ENCODE measurements at places on chromosomes 7 and 10.

DNA sequence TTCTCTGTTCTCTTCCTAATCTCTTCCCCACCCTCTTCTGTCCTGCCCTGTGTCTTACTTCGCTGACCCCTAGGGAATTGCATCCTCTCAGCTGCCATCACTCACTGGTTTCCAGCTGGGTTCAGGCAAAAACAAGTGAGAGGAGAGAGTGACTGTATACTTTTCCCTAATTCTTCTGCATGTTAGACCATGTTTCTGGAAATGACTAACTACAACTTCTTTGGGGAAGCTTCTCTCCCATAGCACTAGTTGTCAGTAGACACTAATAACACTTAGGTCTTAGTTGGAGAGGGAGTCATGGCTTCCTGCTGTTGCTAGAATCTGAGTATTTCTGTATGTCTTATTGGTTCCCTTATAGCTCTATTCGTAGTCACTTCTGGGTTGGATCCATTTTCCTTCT lies 299.0 kb upstream of the FZD1 start:
- DNase-seq, result no peak

GRCh38 chr10:96133135-96133534 lies 3.0 kb downstream of the ZNF518A start:
- no peak for DNase-seq

- no peak for DNase-seq
Observed at GRCh38 chr10:59167512-59167911, 8.9 kb upstream of the PHYHIPL start.

GRCh38 chr10:59580026-59580863 lies 129.4 kb downstream of the SLC16A9 start:
- DNase-seq, result no peak

GRCh38 chr10:129968853-129969183 lies 4.7 kb upstream of the EBF3 start:
- DNase-seq, result no peak

GRCh38 chr7:28202222-28202621 lies 21.6 kb upstream of the JAZF1 start:
- no peak for DNase-seq

DNA sequence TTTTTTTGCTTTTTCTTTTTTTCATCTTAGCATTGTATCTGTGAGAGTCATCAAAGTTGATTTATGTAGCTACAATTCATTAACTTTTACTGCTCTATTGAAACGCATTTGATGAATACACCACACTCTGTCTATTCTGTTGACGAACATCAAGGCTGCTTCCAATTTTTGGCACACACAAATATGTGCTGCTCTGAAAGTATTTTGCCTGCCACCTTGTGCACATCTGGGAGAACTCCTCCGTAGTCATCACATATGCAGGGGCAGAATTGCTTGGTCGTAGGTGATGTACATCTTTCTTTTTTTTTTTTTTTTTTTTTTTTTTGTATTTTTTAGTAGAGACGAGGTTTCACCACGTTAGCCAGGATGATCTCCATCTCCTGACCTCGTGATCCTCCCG lies 796.8 kb downstream of the KCNMA1 start:
- no peak for DNase-seq

- no peak for DNase-seq
Observed at GRCh38 chr7:68547799-68548198, 1050.5 kb upstream of the AUTS2 start.

DNA sequence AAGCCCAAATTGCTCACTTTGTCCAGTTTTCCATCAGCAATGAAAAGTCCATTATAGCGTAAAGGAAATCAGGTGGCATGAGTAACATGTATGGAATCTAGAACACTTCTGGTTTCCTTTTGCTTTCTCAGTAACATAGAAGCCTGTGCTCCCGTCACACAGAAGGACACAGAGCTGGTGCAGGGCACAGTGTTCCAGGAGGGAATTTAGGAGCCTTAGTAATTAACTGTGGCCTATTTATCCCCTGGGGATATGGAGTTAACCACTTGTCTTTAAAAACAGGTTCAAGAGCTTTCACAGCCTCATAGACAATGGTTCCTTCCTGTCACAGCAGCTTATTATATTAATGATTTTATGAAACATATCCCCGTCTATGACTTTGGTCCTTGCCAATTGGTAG lies 189.9 kb downstream of the NEBL start:
- no peak for DNase-seq

- DNase-seq, result no peak
Observed at GRCh38 chr7:46209611-46210388, 288.7 kb upstream of the IGFBP3 start.

- DNase-seq, result no peak
Observed at GRCh38 chr10:68938117-68938516, 17.9 kb upstream of the DDX21 start.

DNA sequence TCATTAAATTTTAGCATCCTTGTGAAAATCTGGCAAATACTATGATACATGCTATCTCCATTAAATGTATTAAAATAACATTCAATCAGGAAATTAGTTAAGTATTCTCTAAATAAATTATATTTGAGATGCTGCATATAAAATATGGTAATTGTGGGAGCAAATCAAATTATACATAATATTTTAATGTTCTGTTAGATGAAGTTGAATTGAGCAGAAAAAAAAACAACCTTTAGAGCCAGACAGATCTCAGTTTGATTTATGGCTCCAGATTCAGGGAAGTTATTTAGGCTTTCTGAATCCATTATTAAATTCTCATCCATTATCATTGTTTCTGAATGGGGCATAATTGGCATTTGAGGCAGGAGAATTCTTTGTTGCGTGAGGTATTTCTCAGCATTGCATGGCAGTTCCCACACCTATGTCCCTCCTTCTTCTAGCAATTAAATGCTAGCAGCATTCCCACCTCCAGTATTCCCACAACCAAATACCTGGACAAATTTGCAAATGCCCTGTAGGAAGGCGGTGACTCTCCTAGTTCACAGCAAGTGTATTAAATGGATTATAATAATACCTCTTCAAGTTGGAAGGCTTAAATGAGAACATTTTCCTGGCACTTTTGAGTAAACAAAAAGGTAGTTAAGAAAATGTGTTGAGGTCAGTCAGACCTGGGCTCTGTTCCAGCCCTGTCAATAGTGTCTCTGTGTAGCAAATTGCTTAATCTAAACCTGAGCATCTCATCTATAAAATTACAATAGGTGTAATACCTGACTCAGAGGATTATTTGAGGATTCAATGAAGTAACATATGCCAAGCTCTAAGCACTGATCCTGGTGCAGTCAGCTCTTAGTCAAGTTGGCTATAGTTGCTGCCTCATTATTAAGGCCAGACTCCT lies 108.9 kb downstream of the RNLS start:
- peak; percentile 61 for DNase-seq

- DNase-seq, result no peak
Observed at GRCh38 chr10:102705531-102705930, 8.7 kb downstream of the ARL3 start.

DNA sequence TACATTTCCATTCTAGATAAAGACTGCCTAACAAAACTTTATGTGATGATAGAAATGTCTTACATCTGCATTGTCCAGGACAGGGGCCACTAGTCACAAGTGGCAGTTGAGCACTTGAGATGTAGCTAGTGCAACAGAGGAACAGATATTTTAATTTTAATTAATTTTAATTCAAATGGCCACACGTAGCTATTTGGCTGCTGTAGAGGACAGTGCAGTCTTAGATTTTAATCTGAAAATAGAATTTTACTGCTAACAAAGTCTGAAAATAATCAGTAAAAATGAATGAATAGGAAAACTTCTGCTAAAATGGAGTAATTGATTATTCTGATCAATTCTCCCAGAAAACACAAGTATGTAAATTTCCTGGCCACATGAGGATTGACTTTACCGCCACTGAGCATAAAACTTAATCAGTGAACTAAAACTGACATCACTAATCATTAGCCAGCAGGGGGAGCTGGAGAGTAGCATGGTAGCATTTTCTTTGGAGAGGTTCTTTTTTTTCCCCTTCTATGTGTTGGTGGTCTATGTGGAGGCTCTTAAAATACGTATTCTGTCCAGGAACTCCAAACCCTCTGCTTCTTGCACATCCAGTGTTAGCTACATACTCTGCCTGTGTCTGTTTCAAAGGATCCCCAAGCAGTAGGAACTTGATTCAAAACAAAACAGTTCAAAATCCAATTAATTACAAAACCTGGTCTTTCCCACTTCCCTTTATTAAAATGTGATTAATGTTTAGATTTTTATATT lies 52.1 kb downstream of the TSPAN12 start:
- peak; percentile 60 for DNase-seq

DNA sequence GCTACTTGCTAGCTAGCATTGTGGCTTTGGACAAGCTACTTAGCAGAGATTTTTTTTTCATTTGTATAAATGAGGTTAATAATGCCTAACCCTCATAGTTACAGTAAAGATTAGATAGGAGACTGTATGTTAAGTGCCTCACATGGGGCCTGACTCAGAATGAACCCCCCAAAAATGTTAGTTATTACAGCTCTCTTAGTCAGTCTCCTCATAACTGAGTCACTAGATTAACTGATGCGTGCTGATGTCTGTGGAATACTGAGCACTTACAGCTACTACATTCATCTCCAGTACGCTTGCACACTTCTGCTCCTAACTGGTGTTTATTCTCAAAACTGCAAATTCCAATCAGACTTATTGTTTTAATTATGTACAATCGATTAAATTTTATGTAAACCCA lies 315.3 kb downstream of the SNX13 start:
- no peak for DNase-seq

DNA sequence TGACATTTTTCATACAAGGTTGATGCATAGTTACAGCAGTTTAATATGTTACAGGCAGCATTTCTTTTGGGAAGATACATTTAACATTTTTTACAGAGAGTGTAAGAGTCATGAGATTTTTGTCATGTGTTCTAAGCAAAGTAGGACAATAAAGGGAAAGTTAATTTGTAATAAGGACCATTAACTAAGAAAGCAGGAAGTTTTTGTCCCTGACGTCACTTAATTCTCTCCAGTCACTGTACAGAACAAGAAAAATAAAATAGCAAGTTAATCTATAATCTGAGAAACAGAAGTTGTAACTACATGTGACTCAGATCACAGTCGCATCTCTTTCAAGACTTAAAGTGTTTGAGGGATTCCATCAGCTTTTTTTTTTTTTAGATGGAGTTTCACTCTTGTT lies 49.5 kb upstream of the CAPZA2 start:
- no peak for DNase-seq

- no peak for DNase-seq
Observed at GRCh38 chr7:6636741-6637543, at the start of gene ZNF316. ZNF316 (plus strand) TSS chr7:6637318; CDS start chr7:6642410, 5,092 bp downstream.

DNA sequence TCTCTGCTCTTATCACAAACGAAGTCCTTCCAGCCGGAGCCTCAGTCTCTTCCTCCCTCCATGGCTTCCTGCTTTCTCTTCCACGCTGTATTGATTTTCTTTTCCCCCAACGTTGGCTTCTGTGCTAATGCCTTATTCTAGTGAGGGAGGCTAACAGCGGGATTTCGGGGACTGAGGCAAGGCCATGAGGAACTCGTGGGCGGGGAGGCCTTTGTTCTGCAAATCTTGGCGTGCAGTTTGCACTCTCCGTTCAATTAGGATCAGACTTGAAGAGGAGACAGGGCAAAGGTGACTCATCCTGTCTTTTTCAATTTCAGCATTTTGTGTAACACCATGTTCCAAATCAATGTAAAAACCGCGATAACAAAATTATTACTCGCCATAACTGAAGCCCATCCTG lies 25.3 kb downstream of the EN2 start:
- no peak for DNase-seq

DNA sequence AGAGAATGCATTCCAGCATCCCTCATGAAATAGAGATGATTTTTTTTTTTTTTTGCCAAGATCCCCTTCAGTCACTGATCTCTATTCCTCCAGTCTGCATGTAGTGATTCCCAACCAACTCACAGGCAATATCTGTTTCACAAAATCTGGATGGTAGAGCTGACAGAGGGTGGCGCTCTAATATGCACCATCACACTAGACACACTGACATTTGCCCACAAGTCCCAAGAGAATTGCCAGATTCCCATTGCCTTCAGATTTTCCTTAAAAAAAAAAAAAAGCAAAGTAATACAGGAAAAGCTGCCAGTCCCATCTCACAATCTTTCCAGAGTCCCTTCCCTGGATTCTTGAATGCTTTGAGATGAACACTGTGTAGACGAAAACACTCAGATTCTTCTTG lies 301.0 kb downstream of the SORCS1 start:
- DNase-seq, result no peak

GRCh38 chr7:46123-46829 lies 146.1 kb upstream of the FAM20C start:
- DNase-seq, result no peak

GRCh38 chr7:85324145-85324799 lies 137.4 kb upstream of the SEMA3D start:
- no peak for DNase-seq

GRCh38 chr10:132709471-132709951 lies 76.4 kb downstream of the NKX6-2 start:
- DNase-seq, result no peak

- no peak for DNase-seq
Observed at GRCh38 chr10:4473977-4474376, 352.0 kb upstream of the AKR1E2 start.

DNA sequence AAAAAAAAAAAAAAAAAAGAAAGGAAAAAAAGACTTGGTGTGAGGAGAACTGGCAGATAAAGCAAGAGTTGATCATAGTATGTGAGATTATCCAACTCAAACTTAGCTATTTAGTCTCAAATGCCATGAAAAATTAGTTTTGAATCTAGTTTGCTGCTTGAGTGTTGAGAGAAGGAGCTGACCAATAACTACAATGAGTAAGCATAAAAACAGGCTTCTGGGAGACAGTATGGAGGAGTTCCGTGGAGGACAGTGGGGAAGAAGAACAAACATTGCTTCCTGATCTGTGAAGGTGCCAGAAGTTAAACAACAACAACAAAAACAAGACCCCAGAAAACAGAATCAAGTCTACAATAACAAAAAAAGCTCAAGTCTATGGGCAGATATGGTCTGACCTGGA lies 317.1 kb upstream of the POT1 start:
- no peak for DNase-seq

DNA sequence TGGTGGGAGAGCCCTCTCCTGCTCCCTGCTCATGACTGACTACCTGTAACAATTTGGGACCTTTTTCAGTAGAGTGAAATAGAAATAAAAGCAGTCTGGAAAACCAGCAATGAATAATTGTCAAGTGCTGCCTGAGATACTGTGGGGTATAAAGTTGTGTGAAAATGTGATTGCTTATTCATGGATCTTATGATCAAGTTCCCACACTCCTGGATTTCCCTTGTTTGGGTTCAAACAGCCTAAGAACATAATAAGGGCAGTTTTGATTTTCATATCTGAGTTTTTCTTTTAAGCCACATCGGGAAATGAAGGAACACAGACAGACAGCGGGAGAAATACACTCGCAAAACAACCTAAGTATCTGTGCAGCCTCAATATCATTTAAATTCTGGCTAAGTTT lies 52.9 kb downstream of the CALD1 start:
- DNase-seq, result no peak

- no peak for DNase-seq
Observed at GRCh38 chr7:76121044-76121443, 73.1 kb downstream of the MDH2 start.

DNA sequence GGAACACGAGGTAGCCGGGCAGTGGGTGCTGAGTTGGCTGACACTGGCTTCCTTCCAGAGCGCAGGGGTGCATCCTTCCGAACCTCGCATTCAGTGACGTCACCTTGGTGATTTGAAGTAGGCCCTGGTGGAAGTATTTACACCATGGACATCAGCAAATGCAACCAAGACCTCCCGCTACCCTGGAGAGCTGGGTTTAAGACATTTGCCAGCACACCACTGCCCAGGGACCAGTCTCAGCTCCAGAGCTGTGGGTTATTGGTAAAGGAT lies 106.4 kb upstream of the GPR26 start:
- no peak for DNase-seq

- no peak for DNase-seq
Observed at GRCh38 chr7:25636168-25636567, 407.9 kb upstream of the NPVF start.

Data from NCI-H1417 treated with DMSO at 0.1 percent for 48 hours (cell line).